ENCODE measurements at places on chromosomes 6 and 20.

GRCh38 chr6:140068801-140069200 lies 694.4 kb upstream of the CITED2 start:
- DNase-seq: no peak

DNA sequence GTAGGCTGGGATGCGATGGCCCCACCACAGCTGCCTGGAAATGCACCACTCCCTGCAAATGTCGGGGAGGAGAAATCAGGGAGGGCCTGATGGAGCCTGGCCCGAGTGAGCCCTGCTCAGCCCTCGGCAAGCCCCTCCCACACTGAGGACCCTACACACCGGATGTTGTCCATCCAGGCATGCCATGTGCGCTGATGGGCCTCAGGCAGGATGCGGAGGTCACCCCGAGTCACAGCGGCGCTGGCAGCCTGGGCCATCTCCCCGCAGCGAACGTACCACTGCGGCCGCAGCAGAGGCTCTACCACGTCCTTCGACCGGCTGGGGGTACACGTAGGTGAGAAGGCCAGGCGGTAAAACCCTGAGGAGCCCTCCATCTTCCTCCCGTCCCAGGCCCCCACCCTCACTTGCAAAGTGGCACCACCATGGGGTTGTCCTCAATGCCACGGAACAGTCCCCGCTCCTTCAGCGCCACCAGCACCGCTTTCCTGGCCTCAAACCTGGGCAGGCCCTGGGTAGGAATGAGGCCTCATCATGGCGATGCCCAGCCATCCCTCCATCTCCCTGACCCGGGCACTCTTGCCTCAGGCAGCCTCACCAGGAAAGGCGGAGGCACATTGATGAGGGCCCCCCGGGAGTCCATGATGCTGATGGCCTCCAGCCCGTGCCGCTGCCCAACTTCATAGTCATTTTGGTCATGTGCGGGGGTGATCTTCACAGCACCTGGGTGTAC lies 5.2 kb upstream of the VWA7 start:
- DNase-seq: no peak

- peak; percentile 15 for DNase-seq
Observed at GRCh38 chr6:89298680-89299465, 16.2 kb downstream of the GABRR2 start.

GRCh38 chr6:46993846-46994245 lies 48.3 kb downstream of the ADGRF1 start:
- no peak for DNase-seq

DNA sequence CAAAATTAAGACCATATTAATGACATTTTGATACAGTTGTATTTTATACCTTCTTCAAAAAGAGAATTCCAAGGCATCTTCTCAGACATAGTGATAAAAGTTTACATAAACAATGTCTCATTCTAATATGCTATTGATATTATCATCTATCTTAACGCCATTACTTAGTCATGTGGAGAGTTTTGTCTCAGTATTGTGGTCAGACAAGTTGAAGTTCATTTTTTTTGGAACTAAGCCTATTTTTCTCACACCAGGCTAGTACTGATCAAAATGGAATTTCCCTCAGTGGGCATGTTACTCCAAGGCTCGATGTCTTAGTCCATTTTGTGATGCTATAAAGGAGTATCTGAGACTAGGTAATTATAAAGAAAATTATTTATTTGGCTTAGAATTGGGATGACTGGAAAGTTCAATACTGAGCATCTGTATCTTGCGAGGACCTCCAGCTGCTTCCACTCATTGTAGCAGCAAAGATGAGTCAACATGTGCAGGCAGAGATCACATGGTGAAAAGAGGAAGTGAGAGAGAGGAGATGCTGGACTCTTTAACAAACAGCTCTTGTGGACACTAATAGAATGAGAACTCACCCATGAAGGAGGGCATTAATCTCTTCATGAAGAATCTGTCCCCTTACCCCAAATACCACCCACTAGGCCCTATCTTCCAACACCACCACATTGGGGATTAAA lies 825.5 kb upstream of the MANEA start:
- no peak for DNase-seq

GRCh38 chr20:4383961-4384360 lies 337.7 kb upstream of the PRND start:
- no peak for DNase-seq

GRCh38 chr6:96236471-96236870 lies 220.7 kb downstream of the FUT9 start:
- no peak for DNase-seq

DNA sequence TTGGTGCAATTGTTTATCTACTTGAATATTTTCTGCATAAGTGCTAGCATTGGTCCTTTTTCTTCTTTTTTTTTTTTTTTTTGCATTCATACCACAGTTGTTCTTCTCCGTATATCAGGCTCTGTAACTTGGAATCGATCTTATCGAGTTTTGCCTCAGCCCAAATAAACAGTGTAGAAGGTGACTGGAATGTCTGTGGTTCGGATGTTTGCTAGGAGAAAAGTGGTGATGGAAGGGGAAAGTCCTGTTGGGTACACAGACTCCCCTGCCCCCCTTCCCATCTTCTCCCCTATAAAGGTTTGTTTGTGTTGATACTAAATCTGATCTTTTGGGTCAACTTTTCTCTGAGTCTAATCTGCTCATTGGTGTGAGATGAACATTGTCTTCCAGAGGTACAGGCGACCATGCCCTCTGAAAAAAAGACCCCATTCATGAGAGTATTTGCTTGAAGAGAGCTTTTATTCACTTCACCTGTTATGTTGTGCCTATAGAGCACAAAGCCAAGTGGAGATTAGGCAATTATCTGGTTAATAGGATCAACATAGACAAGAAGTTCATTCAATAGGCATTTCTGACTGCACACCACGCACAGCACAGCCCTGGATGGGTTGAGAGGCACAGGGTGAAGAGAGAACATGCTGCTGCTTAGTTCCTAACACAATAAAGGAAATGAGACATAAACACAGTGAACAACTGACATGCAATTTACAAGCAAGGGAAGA lies 620.0 kb downstream of the PKHD1 start:
- DNase-seq: no peak

DNA sequence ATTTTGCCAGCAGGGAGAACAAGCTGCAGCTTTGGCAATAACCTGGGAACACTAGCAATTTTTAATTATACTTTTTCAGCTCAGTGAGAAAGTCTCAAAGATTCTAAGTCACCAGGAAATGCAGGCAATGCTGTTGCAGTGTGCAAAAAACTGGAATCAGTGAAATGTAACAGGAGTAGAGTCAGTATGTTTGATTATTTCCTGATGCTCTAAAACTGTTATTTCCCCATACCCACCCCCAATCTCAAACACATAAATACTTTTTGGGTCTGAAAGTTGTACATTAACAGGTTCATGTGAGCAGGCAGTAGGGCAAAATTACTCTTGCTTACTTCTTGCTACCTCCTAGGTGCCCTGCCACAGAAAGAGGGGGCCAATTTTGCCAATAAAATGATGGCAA lies 65.4 kb upstream of the BEND6 start:
- no peak for DNase-seq

DNA sequence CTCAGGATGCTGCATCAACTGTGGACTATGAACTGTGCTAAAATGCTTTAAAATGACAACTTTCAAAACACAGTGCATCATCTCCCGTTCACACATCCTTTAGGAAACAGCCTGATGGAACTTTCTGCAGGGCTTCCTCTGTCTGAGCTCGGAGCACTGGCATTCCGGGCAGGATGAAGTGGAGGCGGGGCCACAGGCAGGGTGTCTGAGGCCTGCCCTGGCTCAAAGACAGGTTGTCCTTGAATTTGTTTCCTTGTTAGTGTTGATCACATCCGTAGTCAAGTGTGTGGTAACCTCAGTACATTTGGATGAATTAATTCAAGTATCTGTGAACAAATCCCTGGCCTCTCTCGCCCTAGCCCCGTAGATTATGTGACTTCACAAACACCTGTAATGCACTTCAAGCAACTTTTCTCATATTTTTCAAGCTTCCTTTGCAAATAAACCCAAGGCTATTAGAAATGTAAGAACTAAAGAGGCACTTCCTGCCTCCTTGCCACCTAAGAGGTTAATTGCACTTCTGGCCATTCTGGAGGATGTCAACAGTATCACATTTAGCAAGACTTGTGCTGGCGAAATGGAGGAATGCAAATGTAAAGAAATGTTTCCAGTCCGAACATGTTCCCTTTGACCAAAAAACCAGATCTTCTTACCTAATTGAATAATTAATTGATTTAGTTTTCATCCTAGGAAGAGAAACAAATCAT lies 3.1 kb downstream of the CD93 start:
- DNase-seq: no peak

DNA sequence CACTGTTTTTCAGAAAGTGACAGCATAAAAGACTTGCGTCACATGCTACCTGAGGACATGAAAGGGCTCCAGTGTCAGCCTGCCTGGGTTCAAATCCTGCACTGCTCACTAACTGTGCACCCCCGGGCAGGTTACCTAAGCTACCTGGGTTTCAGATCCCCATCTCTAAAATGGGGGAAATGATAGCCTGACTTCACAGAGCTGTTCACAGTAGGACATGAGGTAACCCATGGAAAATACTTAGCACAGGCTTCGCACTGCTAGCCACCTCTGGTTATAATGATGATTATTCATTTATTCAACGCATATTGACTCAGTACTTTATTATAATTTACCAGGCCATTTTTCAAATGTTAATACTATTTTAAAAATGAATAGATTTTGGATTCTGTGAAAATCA lies 23.0 kb downstream of the TBC1D7 start:
- DNase-seq: no peak

DNA sequence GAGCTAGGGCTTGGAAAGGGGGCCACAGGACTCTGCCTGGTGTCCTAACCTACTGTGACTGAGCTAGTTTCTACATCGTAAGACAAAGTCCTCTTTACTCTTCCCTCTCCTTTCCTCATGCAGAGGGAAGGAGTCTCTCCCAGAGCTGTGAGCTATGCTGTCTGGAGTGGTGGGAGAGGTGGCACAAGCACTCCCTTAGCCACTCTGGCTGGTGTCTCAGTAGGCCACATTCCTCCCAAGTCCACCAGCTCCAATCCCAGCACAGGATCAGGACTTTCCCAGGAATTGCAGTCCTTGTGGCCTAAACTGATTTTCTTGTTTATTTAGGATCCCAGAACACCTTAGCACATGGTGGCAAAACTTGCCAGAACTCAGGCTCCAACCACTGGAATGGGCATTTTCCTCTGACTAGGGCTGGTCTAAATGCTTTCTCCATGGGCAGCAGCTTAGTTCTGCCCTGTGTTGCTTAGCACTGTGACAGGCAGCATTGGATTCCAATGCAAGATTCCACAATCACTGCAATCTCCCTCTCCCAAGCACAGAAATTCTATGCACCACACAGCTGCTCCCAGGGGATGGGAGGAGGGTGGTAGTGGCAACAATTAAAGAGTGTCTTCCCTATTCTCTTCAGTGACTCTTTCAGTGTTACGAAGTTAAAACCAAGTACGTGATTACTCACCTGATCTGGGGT lies 733.3 kb downstream of the HACE1 start:
- DNase-seq: no peak

- DNase-seq: no peak
Observed at GRCh38 chr20:11260611-11261010, 586.8 kb upstream of the JAG1 start.

DNA sequence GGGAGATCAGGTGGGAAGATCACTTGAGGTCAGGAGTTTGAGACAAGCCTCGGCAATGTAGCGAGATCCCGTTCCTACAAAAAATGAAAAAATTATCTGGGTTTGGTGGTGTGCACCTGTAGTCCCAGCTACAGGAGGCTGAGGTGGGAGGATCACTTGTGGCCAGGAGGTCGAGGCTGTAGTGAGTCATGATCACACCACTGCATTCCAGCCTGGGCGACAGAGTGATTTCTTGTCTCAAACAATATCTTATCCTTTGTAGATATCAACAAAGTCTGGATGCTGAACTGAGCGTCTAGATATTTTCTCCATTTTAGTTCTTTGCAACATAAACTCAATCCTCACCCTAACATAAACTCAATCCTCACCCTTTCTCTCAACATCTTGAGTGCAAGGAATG lies 197.6 kb downstream of the DTNBP1 start:
- DNase-seq: no peak

GRCh38 chr20:1810926-1811620 lies 84.1 kb upstream of the SIRPA start:
- DNase-seq: no peak

DNA sequence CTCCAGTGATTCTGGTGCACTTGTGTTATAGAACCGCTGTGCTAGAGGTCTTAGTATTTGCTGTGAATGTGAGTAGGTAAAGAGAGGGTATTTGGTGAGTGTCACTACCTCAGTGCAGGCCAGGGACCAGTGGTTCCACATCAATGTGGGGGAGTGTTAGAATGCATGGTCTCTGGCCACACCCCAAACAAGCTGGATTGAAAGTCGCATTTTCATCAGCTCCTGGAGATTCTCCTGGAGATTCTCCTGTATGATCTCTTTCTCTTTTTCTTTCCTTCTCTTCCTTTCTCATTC lies 26.8 kb upstream of the BCAS1 start:
- no peak for DNase-seq

DNA sequence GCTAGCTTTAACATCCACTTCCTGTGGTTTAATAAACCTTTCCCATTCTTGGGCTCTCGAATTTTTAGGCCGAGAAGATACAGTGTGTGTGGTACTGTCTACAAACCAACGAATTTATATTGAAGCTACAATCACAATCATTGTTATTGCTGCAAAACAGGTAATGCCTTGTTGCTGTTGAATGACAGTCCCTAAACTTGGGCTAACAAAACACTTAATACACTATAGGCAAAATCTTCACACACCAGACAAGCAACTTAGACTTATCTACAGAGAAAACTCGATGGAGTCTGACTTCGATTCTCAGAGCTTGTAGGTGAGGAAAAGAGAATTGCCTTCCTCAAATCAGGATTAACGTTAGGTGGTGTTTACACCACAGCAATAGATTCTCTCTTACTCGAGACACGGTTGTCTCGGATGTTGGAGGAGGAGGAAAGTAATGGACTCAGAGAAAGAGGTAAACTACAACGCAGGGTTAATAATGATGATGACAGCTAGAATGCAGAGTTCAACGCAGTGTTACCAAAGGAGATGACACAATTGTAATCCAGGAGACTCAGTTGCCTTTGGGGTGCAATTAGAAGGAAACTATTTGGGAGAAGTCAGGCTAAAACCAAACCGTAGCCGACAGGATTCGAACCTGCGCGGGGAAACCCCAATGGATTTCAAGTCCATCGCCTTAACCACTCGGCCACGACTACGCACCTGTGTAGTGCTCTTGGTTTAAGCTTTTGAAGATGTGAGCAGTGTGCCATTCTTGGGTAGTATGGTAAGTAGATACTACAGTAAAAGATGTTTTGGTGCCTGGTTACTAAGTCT lies 32.5 kb upstream of the ZNF184 start:
- DNase-seq: peak; percentile 51

GRCh38 chr20:64261138-64261537 lies 5.6 kb downstream of the PCMTD2 start:
- no peak for DNase-seq

DNA sequence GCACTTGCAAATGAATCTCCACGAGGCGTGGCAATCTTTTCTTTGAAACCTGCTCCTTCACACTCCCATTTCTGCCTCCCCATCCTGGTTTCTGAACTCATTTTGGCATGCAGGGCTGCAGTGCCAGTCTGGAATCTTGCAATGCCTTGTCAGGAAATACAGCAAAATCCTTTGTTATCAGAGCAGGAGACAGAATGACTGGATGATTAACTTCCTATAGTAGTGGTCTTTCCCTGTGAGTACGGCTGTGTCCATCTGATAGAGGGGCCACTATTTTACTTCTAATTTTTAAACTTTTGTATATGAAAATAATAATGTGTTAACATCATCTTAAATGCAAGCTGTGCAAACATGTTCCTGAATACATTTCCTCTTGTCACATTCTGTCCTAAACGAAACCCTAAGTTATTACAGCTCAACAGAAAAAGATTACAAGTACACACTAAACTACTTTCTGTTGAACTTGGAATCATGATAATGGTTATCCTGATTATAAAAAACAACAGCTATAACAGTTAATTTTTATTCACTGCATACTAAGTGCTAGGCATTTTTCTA lies 140.2 kb downstream of the KIF13A start:
- no peak for DNase-seq
